Coronary artery (tissue), 2 donors: ENCODE measurements at places on chromosomes 2 and 18.

GRCh38 chr2:23681356-23682140 is 245.4 kb downstream of the ATAD2B start:
- no peak for DNase-seq

DNA sequence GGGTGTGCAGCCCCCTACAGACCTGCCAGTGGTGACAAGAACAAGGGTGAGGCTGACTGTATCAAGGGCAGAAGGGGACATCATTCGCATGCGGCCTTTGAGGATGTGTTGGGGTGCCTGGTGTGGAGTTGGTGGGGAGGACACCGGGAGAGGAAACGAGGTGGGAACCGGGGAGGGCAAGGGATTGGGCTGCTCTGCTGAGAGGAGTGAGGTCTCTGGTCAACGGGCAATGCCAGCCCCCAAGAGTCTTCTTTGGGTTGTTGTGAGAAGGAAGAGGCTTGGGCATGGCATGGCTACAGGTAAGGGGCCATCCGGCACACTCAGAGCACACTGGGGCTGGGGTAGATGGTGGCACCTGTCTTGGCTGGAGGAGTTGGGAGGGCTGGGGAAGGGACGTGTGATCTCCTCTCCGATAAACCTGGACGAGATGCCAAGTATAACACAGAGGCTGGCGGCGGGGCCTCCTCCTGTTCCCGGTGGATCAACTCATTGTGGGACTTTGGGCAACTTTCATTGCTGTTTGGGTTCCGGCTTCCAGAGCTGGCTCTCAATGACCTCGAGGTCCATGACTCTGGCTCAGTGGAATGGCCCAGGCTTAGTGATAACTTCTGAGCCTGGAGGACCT is 37.0 kb downstream of the KCNF1 start:
- no peak for DNase-seq

- DNase-seq = no peak
These were observed 173.1 kb downstream of the UXS1 start for GRCh38 chr2:106020821-106021661.

DNA sequence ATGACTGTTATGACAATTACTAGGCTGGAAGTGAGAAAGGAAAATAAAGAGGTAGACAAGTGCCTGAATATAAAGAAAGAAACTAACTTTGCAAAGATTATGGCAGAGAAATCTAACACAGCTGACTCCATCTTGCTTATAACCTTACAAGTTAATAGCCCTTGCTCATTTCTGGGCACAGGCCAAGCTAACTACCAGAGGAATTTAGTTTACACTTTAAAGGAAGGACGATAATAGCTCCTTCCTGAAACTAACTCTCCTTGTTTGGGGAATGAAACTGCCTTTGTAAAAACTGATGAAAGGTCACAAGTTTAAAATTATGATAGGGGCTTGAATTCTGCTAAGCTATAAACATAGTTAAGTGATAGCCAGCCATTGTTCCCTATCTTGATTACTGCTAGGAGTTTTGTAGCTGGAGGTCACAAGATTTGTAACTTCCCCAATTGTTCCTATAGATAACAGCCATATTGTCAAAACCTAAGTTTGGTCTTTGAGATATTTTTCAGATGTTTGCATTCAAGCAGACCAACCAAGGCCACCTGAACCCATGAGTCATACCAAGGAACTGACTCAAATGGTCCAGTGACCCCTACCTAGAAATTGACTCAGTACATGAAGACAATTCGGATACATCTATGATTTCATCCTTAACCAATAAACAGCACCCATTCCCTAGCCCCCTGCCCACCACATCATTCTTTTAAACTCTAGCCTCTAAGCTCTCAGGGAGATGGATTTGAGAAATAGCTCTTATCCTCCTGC is 209.2 kb upstream of the LRATD1 start:
- DNase-seq = no peak

DNA sequence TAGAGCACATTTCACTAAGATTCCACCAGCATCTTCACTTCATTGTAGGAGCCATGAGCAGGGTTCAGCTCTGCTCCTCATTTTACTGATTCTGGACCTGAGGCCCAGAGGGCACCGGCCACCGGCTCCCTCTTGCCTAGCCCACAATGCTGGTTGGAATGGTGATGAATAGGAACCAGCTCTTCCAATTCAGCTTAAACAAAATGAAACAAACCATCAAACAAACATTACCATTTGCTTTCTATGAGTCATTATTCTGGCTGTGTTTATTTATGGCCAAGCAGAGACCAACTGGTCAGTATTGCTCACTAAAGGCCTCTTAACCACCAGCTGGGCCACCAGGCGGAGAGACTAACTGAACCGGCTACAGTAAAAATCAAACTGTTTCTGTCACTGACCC is 176.7 kb downstream of the MTX2 start:
- no peak for DNase-seq
